ENCODE measurements at places on chromosomes 6 and 20.

- DNase-seq: no peak
These were observed 142.3 kb downstream of the UNC5CL start for GRCh38 chr6:40896696-40897095.

DNA sequence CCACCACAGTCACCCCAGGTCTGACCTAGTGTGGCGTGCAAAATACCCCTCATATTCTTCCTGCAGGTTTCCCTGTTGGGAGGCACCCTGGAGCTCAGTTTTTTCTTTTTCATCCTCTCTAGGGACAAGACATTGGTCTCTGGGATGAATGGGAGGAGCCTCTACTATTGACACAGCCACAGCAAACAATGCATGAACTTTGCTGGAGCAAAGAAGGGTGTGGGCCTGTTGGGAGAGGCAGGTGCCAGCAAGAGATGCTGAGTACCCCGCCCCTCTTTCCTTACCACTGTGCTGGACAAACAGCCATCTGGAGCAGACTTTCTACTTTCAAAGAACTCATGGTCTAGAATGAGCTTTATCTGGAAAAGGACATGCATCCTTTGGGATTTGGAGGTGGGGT, 10.1 kb downstream of the TGM3 start:
- DNase-seq: no peak

DNA sequence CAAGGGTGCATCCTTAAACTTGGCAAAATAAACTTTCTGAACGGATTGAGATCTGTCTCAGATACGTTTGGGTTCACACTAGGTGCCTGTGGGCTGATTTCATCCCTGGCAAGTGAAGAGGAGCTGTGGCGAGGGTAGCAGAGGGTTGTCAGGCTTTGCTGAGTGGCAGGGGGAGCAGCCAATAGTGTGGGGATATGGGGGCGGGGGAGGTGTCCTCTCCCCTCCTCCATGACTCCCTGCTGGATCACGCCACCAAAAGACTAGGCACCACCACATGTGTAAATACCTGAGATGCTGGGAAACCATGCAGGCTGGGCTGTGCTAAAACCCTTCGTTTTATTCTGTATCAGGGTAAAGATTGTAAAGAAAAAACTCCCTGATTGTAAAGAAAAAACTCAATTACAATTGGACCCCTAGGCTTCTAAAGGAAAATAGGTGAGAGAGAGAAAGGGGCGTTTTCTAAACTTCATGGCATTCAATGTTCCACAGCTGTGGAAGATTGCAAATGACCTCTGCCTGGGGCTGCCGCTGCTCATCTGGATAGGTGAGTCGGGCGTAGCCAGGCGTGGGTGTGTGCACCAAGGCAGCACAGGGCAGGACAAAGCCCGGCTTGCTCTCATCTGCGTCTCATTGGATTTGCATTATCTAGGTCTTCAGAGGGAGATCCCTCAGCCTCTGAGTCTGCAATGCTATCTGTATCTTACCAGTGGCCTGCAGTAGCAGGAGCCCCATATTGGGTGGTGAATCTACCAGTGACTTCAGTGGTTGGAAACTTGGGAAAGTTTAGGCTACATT, 26.9 kb upstream of the ADTRP start:
- no peak for DNase-seq

DNA sequence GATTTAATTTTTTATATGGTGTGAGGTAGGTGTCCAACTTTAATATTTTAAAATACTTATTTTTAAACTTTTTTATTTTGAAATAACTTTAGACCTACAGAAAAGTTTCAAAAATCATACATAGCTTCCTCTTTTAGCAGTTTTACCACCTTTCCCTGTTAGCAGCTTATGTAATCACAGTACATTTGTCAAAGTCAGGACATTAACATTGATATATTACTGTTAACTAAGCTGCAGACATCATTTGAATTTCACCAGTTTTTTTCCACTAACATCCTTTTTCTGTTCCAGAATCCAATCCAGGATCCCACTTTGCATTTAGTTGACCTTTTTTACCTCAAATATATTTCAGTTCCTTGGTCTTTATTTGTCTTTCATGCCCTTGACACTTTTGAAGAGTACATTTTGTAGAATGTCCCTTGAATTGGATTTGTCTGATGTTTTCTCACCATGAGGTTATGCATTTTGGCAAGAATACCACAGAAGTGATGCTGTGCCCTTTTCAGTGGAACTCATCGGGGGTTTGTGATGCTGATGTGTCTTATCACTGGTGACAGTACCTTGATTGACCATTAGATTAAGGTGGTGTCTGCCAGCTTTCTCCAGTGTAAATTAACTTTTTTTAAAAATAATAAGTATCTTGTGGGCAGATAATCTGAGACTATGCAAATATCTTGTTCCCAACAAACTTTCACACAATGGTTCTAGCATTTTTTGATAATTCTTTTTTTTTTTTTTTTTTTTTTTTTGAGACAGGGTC, 33.4 kb downstream of the TTLL9 start:
- DNase-seq: no peak

DNA sequence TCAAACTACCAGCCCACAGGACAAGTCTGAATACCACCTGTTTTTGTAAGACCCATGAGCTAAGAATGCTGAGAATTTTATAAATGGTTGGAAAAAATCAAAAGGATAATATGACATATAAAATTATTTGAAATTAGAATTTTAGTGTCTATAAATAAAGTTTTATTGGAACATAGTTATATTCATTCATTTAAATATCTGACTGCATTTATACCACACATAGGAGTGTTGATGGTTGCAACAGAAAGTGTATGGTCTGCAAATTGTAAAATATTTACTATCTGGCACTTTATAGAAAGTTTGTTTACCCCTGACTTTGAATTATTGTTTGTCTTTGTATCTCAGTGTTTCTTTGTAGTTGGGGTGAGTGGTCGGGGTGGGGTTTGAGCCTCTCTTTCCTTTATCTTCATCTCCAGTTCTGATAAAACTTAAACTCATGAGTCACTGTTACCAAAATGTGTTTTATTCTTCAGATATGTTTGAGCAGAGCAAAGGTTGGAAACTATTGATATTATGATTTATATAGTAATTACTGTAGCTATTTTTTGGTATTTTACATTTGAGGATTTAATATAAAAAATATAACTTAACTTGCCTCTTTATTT, 55.5 kb downstream of the CD2AP start:
- DNase-seq: no peak

DNA sequence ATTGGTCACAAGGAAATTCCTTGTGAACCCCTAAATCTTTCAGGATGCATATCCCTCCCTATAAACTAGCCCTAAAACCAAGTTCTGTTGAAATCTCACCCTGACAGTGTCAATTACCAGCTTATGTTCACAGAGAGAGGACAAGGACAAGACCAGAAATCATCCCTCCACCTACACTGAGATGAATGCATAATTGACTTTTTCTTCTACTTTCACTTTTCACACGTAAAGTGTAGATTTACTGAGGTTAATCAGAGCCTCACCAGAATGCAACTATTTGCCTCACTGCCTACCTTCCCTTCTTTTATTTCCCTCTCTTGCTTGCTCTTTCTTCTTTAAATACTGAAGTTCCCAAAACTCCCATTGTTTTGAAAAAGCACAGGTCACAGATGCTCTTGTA, 15.3 kb upstream of the NKAIN2 start:
- DNase-seq: no peak

DNA sequence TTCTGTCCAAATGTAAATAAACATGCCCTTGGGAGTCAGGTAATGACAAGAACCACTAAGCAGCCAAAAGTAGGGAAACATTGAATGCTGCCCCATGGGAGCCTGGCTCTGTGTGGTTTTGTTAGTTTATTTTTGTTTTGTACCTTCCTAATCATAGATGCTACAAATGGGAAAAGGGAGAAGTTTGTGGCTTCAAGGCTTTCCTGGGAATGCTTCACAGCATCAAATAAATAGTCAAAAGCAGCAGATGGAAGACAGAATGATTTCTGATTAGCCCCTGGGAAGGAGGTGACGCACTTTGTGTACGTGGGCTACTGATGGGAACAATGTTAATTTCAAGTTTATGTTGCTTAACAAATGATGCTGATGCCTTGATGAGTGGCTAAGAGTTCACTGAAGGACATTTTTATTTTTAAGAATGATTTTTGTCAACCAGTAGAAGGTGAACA, 532.7 kb downstream of the BCKDHB start:
- DNase-seq: no peak

- DNase-seq: no peak
These were observed 85.5 kb upstream of the NT5E start for GRCh38 chr6:85364344-85364743.

GRCh38 chr6:53066077-53066417, 843 bp downstream of the FBXO9 start:
- DNase-seq: no peak

- DNase-seq: no peak
These were observed 525 bp downstream of the NCOA7 start for GRCh38 chr6:125791151-125791819.

- DNase-seq: peak; percentile 17
These were observed 125.2 kb downstream of the KIF6 start for GRCh38 chr6:39599973-39600372.

- no peak for DNase-seq
These were observed 266.4 kb downstream of the HAO1 start for GRCh38 chr20:7673841-7674240.

DNA sequence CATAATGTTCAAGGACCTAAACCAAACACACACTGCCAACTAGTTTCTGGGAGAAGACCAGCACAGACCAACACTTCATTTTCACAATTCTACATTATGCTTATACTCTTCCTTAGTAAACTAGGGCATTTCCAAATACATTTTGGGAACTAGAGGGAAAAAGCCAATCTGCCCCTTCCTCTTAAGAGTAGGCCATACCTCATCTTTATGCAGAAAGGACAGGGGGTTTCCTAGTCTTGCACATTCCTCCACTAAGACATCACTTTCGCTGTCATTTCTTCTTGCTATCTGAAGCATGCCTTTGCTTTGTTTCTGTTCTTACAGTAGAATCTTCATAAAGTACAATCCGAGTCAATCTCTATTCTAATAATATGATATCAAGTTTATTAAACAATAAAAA, 105.7 kb downstream of the SMLR1 start:
- no peak for DNase-seq

GRCh38 chr6:157908369-157909281, 73.0 kb upstream of the SYNJ2 start:
- DNase-seq: no peak

- DNase-seq: no peak
These were observed 4.2 kb downstream of the GPR31 start for GRCh38 chr6:167153521-167153959.

GRCh38 chr6:9412951-9413559, 977.7 kb upstream of the SLC35B3 start:
- DNase-seq: no peak

- DNase-seq: no peak
These were observed 81.9 kb upstream of the RREB1 start for GRCh38 chr6:7025861-7026260.

Measured in AG04449 (cell line).